Caco-2 (cell line): ENCODE measurements at places on chromosomes 5 and 9. TPM values are rescaled to one million over a fixed set of nuclear protein-coding genes. Genes with fewer than 3 reads are reported as not detected.

Gene FAM169A
- 13.9 and 14.4 TPM in 2 replicates for total RNA-seq

- no peaks in the 10 kb centered on the region for H3K36me3 ChIP-seq
- H3K27ac ChIP-seq, result no peak overlapping the region
- H3K27me3 ChIP-seq, result no peaks in the 10 kb centered on the region
Measured at GRCh38 chr5:115579747-115580173, 22.5 kb downstream of the TICAM2 start.

DNA sequence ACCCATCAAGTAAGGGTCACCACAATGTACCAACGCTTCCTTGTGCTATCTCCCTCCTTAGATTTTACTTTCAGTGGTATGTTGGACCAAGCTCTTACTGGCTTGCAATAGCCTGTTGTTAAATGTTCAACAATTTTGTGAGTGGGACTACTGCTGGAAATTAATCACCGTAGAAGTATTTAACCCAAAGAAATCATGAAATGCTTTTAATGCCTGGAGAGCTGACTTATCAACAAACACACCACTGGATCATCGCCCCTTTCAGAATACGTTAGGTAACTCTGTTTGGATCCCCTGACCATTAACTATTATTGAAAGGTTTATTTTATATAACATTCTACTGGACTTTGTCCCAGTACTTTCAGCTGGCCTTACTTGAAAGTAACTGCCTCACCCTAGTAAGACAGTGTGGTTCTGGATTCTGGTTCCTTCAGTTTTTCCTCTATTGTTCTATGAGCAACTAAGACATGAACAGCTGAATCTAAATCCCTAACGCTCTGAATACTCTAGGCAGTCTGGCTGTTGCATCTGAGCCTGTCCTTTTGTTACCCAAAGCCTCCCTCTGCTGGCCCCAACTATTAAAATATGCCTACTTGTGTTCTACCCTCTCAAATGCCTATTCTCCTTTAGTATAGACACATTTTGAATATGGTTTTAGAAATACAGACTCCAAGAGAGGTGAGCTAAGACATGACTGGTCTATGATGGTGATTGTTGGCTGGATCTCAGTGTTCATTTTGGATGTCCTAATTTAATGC, 1203.4 kb upstream of the DMAC1 start:
- H3K4me3 ChIP-seq, result no peak overlapping the region
- no peak overlapping the region for H3K27ac ChIP-seq
- no peaks in the 10 kb centered on the region for H3K4me1 ChIP-seq
- no peaks in the 10 kb centered on the region for H3K27me3 ChIP-seq

- no peaks in the 10 kb centered on the region for H3K36me3 ChIP-seq
- H3K4me1 ChIP-seq, result peaks cover 33% of the 10 kb centered on the region
- peak overlapping the region; percentile 65 for H3K4me3 ChIP-seq
- DNase-seq, result no peak
- no peaks in the 10 kb centered on the region for H3K27me3 ChIP-seq
Measured at GRCh38 chr9:98808411-98808815, 943 bp downstream of the GALNT12 start.

Gene RGS3
- 70.8 and 71.1 TPM in 2 replicates for total RNA-seq

DNA sequence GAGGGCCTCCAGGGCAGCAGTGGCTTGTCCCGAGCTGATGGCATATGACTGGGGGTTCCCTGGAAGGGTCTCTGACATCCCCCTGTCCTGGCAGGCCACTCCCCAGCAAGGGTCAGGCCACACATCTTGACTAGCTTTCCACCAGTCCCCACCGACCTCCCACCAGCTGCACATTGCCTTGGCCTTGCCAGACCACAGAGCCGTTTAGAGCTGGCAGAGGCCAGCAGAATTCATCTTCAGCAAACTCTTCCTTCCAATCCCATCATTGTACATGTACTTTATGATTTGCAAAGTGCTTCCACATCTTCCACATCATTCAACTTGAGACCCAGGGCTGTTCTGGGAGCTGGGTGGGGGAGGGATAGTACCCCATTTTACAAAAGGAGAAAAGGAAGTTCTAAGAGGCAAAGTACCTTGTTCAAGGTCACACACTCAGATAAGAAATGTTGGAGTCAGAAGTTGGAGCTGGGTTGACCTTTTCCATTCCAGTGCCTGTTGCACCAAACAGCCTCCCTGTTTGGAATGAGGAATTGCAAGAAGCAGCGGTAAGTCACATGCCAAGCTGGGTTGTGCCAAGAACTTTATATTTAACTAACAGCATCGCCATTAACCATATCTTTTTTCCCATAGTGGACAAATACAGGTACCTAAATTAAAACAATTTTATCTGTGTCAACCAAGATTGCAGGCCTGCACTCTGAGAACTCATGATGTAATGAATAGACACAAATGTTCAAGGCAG, 25.8 kb upstream of the COL15A1 start:
- no peak overlapping the region for H3K27ac ChIP-seq
- H3K4me1 ChIP-seq, result no peaks in the 10 kb centered on the region
- H3K27me3 ChIP-seq, result no peaks in the 10 kb centered on the region
- no peak overlapping the region for H3K4me3 ChIP-seq
- no peaks in the 10 kb centered on the region for H3K36me3 ChIP-seq
- no peak for DNase-seq

- no peaks in the 10 kb centered on the region; the same call in 1 of the 2 replicates for H3K27me3 ChIP-seq
- no peaks in the 10 kb centered on the region for H3K4me1 ChIP-seq
- peak; percentile 24 for DNase-seq
- no peak overlapping the region for H3K27ac ChIP-seq
Measured at GRCh38 chr9:34512131-34513078, 10.4 kb downstream of the ENHO start.

Gene PRSS3
- total RNA-seq, result 33.8 and 36.8 TPM in 2 replicates

DNA sequence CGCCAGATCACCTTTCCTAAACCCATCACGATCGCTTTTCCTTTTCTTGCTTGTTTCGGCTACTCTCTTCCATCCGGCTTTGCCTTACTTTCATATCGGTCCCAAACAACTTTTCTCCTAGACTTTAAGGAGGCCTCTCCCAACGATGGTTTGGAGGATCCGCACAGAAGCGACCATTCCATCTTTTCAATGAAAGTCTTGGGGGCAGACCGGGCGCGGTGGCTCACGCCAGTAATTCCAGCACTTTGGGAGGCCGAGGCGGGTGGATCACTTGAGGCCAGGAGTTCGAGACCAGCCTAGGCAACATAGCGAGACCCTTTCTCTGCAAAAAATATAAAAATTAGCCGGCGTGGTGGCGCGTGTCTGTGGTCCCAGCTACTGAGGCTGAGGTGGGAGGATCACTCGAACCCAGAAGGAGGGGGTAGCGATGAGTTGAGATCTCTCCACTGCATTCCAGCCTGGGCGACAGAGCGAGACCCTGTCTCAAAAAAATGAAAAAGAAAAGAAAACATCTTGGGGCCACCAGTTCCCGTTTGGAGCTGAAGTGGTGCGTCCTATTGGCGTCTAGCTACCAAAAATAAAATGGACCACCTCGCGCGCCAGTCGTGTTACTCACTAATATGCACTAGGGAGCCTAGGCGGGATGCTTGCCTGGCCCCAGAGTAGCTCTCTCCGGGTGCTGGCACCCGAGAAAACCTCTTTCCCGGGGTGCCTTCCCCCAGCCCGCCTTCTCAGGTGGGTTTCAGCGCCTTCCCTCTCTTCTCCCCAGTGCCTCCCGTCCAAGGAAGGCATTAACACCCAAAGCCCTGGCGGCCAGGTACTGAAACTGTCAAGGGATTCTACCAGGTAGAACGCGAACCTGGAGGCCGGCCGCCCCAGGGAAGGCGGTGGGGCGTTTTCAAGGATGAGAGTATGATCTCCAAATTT, 800 bp upstream of the AP3B1 start:
- H3K4me3 ChIP-seq, result peak overlapping the region; percentile 74
- no peaks in the 10 kb centered on the region for H3K36me3 ChIP-seq
- H3K4me1 ChIP-seq, result no peaks in the 10 kb centered on the region
- H3K27me3 ChIP-seq, result no peaks in the 10 kb centered on the region

Gene TAS2R1
- total RNA-seq, result 0.56 and 0.82 TPM in 2 replicates

Gene GFI1B
- total RNA-seq, result 0.79 and 1.3 TPM in 2 replicates
